NCI-H1417 (cell line): ENCODE measurements at places on chromosomes 2 and 18.
A peak's percentile ranks its signal among the peaks of the same experiment; 100 is the strongest.

DNA sequence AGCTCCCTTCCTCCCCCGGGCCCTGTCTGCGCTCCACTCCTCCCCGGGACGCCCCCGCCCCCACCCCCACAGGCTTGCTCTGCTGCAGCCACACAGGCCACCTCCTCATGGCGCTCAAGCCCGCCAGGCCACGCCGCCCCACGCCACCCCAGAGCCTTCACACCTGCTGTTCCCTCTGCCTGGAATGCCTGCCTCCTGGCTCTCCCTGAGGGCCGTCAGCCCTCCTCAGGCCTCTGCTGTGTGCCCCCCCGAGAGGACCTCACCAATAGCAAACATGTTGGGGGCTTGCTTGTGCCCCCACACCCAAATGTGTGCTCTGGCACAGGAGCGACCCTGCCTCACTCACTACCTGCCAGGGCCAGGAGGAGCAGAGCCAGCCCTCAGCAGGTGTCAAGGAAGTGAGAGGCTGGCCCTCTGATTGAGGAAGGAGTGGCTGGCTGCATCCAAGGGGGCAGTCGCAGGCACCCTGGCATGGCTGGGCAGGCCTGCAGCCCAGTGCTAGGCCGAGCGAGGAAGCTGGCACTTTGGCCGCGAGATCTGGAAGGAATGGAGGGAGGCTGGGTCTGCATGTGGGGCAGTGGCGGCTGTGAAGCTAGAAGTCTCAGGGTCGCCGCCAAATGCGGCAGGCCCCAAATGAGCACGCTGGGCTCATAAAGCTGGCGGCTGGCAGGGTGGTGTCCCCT, 86.5 kb downstream of the INHBB start:
- no peak for DNase-seq

- no peak for DNase-seq
Observed at GRCh38 chr2:233122541-233122940, 62.4 kb downstream of the INPP5D start.

GRCh38 chr18:44781886-44782285, 101.2 kb downstream of the SETBP1 start:
- DNase-seq: peak; percentile 6

DNA sequence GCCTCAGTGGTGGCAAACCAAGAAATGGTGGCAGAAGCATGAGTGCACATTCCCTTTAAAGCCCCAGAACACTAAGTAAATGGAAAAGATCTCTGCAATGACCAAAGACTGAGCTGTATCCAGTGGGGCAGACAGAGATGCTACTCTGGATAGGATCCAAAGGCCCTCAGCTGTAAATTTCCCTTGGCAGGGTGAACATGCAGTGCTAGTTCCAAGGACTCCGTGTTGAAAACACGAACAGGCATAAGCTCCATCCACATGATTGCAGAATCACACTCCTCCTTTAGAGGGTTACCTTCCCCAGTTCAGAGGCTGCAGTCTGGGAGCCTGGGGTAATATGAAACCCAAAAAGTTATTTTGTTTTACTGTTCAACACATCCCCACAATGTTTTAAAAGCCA, 98.6 kb upstream of the KLF7 start:
- DNase-seq: no peak

DNA sequence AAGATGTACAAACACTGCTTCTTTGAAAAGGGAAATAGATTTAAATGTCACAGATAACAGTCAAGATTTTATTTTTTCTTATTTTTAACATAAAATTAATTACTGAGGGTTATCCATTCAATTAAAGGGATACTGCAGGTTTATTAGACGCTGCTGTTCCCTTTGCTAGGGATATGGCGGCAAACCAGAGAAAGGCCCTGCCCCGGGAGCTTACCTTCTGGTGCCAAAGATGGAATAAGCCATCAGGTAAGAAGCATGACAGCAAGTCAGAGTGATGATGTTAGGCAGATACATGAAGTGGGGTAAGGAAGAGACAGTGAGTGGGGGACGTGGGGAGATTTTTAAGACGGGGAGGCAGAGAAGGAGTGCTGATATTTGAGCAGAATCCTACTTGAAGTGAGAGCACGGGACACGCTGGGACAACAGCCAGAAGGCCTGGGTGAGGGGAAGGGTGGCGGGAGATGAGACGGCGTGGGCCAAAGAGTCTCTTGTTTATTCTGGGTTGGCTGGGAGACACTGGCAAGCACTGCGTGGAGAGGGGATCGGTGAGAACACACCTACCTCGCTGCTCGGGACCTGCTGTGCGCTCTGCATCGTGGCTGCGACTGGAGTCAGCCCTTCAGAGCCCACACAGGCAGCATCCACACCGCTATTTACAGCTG, 250.5 kb upstream of the TMEM200C start:
- no peak for DNase-seq

GRCh38 chr2:55885127-55885943, 38.2 kb downstream of the EFEMP1 start:
- no peak for DNase-seq

GRCh38 chr2:239003624-239004273, 155.9 kb downstream of the TWIST2 start:
- no peak for DNase-seq

GRCh38 chr2:66105066-66105753, 329.7 kb upstream of the MEIS1 start:
- DNase-seq: no peak
